Esophagus muscularis mucosa (tissue), 4 donors: ENCODE measurements at places on chromosomes 7 and 10. TPM values are rescaled to one million over a fixed set of nuclear protein-coding genes. Genes with fewer than 3 reads are reported as not detected.
A peak's percentile ranks its signal among the peaks of the same experiment; 100 is the strongest.

- no peaks in the 10 kb centered on the region for H3K27me3 ChIP-seq
- no peaks in the 10 kb centered on the region for H3K4me1 ChIP-seq
- no peaks in the 10 kb centered on the region for H3K36me3 ChIP-seq
- H3K27ac ChIP-seq: no peak overlapping the region
- DNase-seq: no peak
- H3K4me3 ChIP-seq: no peak overlapping the region
Measured at GRCh38 chr7:136256491-136256890, 279.3 kb upstream of the MTPN start.

GRCh38 chr7:159012353-159013069 is 132.2 kb downstream of the VIPR2 start:
- H3K4me3 ChIP-seq: no peak overlapping the region
- peaks cover 40% of the 10 kb centered on the region for H3K4me1 ChIP-seq
- no peaks in the 10 kb centered on the region for H3K36me3 ChIP-seq

CPA4 gene
- total RNA-seq: not detected

DNA sequence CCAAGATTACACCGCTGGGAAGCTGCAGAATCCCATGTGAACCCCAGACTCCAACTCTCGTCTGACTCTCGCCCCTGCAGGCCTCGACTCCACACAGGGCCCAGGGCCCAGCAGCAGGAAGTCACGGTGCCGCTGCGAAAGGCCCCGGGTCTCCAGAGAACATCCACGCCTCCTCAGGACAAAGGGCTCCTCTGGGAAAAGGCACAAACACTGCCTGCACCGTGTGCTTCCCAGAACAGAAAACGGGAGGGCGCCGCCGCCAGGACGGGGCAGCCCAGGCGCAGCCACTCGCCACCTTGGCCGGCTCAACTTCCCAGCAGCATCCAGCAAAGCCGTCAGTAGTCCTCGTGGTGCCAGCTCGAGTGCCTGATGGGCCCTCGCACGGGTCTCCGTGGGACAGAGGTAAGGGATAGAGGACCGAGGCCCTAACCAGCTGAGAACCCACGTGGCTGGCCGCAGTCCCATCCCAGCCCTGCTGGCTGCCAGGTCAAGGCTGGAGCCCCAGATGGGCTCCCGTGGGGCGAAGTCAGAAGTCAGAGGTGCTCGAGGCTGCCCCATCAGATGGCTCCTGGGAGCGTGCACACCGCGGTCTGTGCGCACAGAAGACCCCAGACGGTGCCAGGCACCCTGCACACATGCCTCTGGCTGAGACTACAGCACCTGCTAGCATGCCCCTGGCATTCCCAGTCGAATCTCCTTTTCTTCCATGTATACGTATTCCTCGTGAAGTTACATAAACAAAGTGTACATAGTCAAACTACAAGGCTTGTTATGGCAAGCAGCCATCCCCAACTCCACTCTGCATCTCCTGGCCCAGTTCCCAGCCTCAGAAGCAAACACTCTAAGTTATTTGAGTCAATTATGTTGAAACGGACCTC is 60.2 kb downstream of the MAD1L1 start:
- no peaks in the 10 kb centered on the region for H3K27me3 ChIP-seq
- peaks cover 38% of the 10 kb centered on the region for H3K4me1 ChIP-seq
- H3K4me3 ChIP-seq: no peak overlapping the region
- no peak for DNase-seq
- H3K36me3 ChIP-seq: no peaks in the 10 kb centered on the region

- H3K27ac ChIP-seq: no peak overlapping the region
- H3K4me1 ChIP-seq: no peaks in the 10 kb centered on the region
- H3K36me3 ChIP-seq: no peaks in the 10 kb centered on the region
- DNase-seq: no peak
Measured at GRCh38 chr7:11648101-11648500, 183.9 kb downstream of the THSD7A start.

- peaks cover 12% of the 10 kb centered on the region for H3K4me1 ChIP-seq
- no peak overlapping the region for H3K27ac ChIP-seq
- H3K4me3 ChIP-seq: no peak overlapping the region
- H3K27me3 ChIP-seq: no peaks in the 10 kb centered on the region
- DNase-seq: no peak
Measured at GRCh38 chr10:98170249-98171117, 36.0 kb downstream of the R3HCC1L start.

AVPI1 gene
- total RNA-seq: 29.9 TPM

EVX1 gene
- total RNA-seq: not detected

DNA sequence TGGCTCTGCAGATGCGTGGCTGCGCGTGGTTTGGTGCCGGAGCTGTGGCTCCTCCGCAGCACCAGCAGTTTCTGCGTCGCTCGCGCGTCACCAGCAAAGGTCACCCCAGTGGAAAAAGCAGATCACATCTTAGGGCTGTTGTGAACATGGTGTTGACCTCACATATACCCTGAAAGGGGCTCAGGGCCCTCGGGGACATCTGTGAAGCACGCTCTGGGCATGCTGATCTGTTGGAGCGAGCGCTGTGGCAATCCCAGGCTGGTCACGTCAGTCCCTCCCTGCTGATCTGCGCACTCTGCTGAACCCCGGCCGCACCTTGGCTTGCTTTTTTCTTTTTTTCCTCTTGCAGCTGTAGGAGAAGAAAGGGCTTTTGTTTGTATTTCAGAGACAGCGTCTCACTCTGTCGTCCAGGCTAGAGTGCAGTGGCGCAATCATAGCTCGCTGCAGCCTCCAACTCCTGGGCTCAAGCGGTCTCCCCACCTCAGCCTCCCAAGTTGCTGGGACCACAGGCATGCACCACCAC is 33.3 kb upstream of the AP5Z1 start:
- no peak overlapping the region for H3K4me3 ChIP-seq
- H3K27me3 ChIP-seq: no peaks in the 10 kb centered on the region
- DNase-seq: no peak
- no peak overlapping the region for H3K27ac ChIP-seq
- H3K36me3 ChIP-seq: peaks cover 27% of the 10 kb centered on the region
- peaks cover 48% of the 10 kb centered on the region for H3K4me1 ChIP-seq

AEBP1 gene
- 71.0 TPM for total RNA-seq

- no peaks in the 10 kb centered on the region for H3K27me3 ChIP-seq
- H3K27ac ChIP-seq: peak overlapping the region; percentile 61
- no peak for DNase-seq
- no peaks in the 10 kb centered on the region for H3K4me1 ChIP-seq
Measured at GRCh38 chr7:98568891-98569290, 48.2 kb upstream of the NPTX2 start.

DNA sequence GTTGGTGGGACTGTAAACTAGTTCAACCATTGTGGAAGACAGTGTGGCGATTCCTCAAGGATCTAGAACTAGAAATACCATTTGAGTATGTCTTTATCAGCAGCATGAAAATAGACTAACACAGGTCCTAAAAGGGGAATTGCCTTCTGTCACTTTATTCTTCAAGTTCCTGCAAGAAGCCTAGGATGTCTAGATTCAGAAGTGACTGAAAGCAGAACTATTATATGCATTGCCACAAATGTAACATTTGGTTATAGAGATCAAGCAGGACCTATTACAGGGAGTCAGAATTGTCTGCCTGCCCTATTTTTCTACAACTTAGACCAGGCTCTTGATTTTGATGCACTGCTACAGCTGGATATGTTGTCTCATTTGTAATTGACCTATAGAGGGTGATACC is 364.7 kb downstream of the SORCS1 start:
- H3K36me3 ChIP-seq: no peaks in the 10 kb centered on the region
- H3K4me3 ChIP-seq: no peak overlapping the region
- no peaks in the 10 kb centered on the region for H3K27me3 ChIP-seq
- H3K4me1 ChIP-seq: no peaks in the 10 kb centered on the region
- no peak overlapping the region for H3K27ac ChIP-seq

DNA sequence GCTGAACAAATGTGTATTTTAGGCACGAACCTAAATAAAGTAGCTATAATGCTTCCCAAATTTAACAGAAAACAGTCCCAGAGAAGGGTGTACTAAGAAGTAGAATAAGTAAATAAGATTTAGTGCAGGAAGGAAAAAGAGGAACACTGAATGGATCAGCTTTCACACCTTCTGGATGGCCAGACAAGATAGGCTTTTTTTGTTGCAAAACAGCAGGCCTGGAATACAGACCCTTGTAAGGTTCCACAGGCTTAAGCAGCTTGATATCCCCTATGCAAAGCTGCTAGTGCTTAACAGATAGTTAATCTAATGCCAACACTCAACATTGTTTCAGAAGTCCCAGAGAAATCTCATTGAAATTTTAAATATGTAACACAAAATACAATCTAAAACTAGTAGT is 328.1 kb upstream of the STEAP1 start:
- no peaks in the 10 kb centered on the region for H3K4me1 ChIP-seq
- H3K27me3 ChIP-seq: no peaks in the 10 kb centered on the region
- DNase-seq: no peak
- H3K4me3 ChIP-seq: no peak overlapping the region

HOXA5 gene
- 15.8 TPM for total RNA-seq

NACAD gene
- 7.5 TPM for total RNA-seq

- no peaks in the 10 kb centered on the region for H3K36me3 ChIP-seq
- H3K27ac ChIP-seq: no peak overlapping the region
- H3K27me3 ChIP-seq: no peaks in the 10 kb centered on the region
- DNase-seq: peak; percentile 62
- H3K4me1 ChIP-seq: peaks cover 43% of the 10 kb centered on the region
Measured at GRCh38 chr7:149885191-149886017, 11.6 kb downstream of the ATP6V0E2 start.

SAP25 gene
- not detected for total RNA-seq

- no peaks in the 10 kb centered on the region for H3K36me3 ChIP-seq
- no peak overlapping the region for H3K4me3 ChIP-seq
- DNase-seq: no peak
- no peak overlapping the region for H3K27ac ChIP-seq
- no peaks in the 10 kb centered on the region for H3K4me1 ChIP-seq
Measured at GRCh38 chr7:78438433-78438832, 639.9 kb downstream of the PHTF2 start.

- peaks cover 14% of the 10 kb centered on the region for H3K4me1 ChIP-seq
- H3K36me3 ChIP-seq: no peaks in the 10 kb centered on the region
- no peak overlapping the region for H3K27ac ChIP-seq
- H3K4me3 ChIP-seq: peak overlapping the region; percentile 14
- peaks cover 49% of the 10 kb centered on the region for H3K27me3 ChIP-seq
Measured at GRCh38 chr10:43667761-43668386, 19.2 kb upstream of the ZNF32 start.

- DNase-seq: no peak
- peak overlapping the region; percentile 77 for H3K27ac ChIP-seq
- no peaks in the 10 kb centered on the region for H3K36me3 ChIP-seq
- no peaks in the 10 kb centered on the region for H3K27me3 ChIP-seq
Measured at GRCh38 chr10:7819121-7819460, 786 bp downstream of the TAF3 start.
